MG63 (cell line): ENCODE measurements at places on chromosomes 5 and 9. TPM values are rescaled to one million over a fixed set of nuclear protein-coding genes. Genes with fewer than 3 reads are reported as not detected.

DNA sequence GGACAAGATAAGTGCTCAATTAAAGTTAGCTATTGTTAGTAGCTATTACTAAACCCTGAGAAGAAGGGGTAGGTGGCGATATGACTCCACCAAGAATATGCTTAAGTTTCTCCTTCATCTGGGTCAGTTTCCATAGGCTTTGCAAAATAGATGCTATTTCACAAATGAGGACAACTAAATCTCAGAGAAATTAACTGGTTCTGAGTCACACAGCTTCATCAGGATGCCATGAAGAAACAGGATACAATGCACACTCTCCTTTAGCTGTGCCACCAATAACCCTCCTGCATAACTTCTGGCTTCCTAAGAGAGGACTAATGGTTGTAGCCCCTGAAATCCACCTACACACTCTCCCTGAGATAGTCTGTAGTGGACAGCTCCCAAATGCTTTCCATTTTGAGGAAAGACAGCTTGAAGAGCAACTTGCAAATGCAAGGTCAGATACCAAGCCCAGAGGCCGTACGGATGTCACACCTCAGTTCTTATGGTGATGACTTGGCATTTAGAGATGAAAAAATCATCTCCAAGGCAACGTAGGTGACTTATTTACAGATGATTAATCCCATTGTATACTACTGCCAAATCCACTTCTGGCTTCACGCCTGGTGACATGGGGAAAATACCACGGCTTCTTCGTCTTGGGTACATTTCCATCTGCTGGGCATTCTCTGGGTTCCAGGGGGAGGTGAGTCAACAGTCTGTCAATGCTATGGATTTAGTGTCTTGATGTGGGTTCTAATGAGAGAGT lies 251.4 kb upstream of the IL12B start:
- peak; percentile 91 for DNase-seq

DNA sequence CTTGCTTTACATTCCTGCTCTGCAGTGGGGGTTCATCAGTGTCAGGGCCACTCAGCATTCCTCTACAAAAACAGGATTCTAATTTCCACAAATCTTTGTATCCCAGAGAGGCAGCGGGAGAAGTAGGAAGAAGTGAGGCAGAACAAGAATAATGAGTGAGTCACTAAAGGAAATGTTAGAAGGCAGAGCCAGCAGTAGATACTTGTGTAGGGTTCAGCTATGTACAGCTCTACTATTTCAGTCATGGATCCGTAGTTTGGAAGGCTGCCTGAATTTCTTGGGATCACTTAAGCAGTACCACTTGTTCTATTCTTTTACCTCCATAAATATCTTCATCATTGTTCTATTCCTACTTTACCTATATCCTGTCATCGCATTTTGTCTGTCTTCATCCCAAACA lies 246.3 kb upstream of the TLE4 start:
- DNase-seq: no peak

DNA sequence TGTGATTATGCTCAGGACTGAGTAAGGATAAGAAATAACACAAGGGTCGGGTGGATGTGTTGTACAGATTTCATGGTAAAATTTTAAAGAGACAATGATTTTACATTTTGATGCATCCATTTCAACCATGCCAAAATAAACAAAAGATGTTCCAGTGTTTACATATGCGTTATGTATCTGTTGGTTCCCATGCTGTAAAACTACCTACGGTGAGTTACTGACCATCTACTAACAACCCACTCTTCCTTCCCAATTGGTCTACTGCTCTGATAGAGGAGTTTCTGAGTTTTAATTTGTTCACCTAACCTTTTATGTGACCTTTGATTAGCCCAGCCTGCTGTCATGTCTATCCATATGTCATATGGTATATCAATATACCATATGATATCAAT lies 1697.1 kb downstream of the MAT2B start:
- DNase-seq: no peak

DNA sequence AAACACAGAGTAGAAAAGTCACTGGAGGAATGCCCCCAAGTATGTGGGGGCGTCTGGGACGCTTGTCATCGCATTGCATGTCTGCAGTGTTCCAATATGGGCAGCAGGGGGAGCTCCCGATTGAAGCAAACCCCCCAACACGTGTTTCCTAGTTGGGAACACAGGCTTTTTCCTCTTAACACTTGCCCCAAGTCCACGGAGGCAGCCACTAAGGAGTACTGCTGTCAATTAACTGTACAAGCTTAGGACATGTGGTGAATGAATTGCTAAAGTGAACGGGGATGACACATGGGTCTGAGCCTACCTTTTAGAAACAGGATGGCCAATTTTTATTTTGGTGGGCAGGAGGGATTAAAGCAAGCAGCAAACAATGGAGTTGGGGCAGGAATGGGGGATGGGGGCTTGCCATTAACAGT lies 2.2 kb downstream of the GABRB2 start:
- peak; percentile 31 for DNase-seq

DNA sequence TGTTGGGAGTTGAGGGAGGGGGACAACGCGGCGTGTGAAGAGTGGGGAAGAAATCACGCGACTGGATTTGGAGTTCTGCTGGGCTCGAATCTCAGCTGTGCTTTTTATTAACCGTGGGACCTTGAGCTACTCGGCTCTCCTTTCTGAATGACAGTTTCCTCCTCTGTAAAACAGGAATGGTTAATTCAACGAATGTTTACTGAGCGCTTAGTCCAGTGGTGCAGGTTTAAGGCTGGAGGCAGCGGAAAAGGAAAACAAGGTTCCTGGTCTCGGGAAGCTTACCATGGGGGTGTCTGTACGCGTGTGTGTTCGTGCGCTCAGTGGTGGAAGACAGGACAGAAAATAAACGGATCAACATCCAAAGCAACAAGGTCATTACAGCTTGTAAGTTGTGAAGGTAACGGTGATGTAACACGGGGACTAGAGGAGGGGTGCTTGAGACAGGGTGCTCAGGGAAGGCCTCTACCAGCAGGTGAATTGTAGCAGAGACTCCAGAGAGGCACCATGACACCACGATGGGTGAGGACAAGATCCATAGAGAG lies 277 bp downstream of the EIF4E1B start:
- DNase-seq: no peak

DNA sequence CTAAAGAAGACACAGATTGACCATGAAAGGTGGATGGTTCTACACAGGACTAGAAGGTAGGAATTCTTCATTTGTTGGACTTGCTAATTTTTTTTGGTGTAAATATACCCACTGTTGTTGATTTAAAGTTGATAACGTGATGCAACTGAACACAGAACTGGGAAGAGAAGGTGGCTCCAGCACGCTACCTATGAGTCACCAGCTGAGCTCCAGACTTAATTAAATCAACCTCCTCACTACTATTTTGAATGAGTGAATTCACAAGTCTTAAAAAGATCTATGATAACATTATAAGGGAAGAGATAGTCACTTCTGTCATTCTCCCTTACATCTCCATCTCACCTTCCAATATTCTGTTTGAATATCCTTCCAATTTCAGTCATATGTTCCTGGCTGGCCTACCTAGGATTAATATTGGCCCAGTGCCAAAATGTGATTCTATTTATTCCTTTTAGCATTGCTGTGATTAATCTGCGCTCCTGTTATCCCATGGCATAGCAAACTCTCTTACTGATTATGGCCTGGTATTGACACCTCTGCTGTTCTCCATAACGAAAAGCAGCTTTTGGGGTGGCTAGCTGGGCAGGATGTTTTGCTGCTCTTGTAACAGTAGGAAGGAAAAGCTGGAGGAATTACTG lies 135.9 kb upstream of the CCDC152 start:
- no peak for DNase-seq

The INVS gene
- 12.2 and 14.0 TPM in 2 replicates for total RNA-seq

The ENTR1 gene
- 65.6 and 95.9 TPM in 2 replicates for total RNA-seq

The EIF4EBP3 gene
- total RNA-seq: 4.0 and 4.5 TPM in 2 replicates

The PSAT1 gene
- total RNA-seq: 182 and 230 TPM in 2 replicates

The GRM6 gene
- total RNA-seq: not detected in 2 replicates

The CCDC171 gene
- 6.6 and 9.1 TPM in 2 replicates for total RNA-seq

The GABRA6 gene
- not detected in 2 replicates for total RNA-seq

The CYLC2 gene
- not detected in 2 replicates for total RNA-seq
